AG09319 (cell line): ENCODE measurements at places on chromosomes 3 and 15.

DNA sequence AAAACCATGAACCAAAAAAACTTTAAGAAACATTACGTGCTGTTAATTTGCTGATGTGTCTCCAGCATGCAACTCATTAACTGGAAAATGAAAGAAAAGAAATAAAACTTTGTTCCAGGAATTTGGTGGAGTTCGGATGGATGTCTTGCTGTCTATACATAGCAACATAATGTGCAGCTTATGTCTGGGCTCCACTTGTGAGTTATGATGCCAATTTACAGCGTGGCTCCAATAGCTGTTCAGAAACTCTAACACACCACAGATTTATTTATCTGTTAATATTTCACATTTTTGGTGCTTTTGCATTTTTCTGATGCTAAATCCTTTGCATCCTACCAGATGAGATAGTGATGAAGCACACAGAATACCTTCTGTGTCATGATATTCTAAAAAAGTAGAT lies 45.1 kb downstream of the MAP4 start:
- DNase-seq = no peak

DNA sequence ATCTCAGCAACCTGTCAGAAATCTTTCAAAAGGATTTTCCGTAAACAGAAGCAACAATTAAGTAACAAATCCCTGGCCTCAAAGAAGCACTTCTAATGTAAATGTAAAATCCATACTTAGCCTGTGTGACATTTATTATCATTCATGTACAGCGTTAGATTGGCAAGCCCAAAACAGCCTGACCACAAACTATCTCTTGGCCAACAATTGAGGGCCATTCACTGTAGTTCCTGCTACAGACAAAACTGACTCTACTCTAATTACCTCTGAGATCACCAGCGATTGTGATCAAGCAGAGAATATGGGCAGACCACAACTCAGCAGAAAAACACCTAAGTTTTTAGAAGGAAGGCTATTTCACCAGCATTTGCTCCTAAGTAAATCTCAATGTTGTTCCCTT lies 9.2 kb downstream of the SHQ1 start:
- DNase-seq = no peak

DNA sequence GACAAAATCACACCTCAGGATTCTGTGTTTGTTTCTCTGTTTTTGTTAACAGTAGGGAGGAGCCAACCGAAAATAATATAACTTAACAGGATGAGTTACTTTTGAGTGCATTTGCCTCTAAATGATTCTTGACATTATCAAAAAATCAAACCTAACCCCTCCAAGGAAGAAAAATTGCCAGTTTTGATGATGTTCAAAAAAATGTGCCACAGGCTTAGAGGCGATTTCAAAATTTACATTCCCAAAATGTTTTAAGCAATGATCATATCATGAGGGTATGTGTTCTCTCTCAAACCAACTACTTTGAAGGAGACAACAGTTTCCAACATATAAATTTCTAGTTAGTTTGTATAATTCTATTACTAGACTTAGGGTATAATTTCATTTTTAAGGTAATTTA lies 6.7 kb downstream of the VGLL3 start:
- DNase-seq = no peak

- DNase-seq = no peak
Measured at GRCh38 chr3:98602078-98602678, 8.8 kb upstream of the CPOX start.

DNA sequence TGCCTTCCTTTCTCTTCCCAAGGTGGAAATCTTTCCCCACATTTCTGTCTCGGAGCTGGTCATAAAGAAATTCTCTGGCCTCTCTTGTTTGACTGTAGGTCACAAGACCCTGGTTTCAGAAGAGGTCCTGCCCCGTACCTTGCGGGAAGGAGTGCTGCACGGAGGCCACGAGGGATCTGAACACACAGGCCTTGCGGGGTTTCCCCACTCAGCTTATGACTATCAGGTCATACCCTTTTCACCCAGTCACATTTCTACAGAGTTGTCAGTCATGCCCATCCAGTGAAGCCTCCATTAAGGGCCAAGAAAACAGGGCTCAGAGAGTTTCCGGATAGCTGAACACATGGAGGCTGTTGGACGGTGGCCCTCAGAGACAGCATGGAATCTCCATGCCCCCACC lies 54.7 kb upstream of the ATP13A3 start:
- no peak for DNase-seq

- no peak for DNase-seq
Measured at GRCh38 chr3:58462829-58463180, 29.1 kb upstream of the KCTD6 start.
